ENCODE measurements at places on chromosomes 11 and 22.

- DNase-seq, result no peak
Measured at GRCh38 chr22:45290410-45290936, 5.7 kb downstream of the UPK3A start.

DNA sequence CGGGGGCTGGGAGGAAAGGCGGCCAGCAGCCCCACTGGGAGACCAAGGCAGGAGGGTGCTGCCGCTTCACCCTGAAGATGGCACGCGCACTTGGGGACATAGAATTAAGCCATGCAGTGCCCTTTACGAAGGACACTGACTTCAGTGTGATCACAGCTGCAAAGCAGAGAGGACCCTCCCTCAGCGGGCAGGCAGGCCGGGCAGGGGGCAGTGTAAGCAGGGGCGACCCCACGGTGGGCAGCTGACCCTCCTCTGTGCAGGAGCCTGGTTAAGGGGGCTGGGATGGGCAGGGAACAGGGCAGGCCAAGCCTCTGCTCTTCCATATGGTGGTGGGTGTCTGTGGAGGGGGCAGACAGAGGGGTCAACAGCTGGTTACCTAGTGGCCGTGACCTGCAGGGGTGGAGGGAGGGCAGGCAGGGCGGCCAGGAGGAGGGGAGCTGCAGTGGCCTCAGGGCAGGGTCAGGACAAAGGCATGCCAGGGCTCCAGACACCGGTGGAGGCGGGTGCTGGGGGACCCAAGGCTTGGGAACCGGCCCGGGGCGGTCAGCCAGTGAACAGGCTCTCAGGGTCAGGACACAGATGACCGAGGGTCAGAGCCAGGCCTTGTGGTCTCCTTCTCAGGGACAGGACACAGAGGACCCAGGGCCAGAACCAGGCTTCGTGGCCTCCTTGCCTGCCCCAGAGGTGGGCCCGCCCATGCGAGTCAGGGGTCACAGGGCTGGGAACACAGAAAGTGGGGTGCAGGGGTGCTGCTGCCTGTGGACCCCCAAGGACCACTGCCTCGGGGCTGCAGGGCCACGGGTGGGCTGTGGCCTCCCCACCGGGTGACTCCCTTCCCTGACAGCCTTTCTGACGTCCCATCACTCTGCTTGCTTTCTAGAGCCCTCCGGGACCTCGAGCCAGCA lies 7.2 kb downstream of the LMNTD2 start:
- no peak for DNase-seq

GRCh38 chr22:38452373-38453065 lies 2.5 kb downstream of the KCNJ4 start:
- no peak for DNase-seq

- no peak for DNase-seq
Measured at GRCh38 chr22:22714600-22715335, 70.4 kb downstream of the GGTLC2 start.

- no peak for DNase-seq
Measured at GRCh38 chr11:15493921-15494620, 379.3 kb downstream of the INSC start.

GRCh38 chr11:76288166-76288980 lies 82.1 kb upstream of the WNT11 start:
- no peak for DNase-seq

DNA sequence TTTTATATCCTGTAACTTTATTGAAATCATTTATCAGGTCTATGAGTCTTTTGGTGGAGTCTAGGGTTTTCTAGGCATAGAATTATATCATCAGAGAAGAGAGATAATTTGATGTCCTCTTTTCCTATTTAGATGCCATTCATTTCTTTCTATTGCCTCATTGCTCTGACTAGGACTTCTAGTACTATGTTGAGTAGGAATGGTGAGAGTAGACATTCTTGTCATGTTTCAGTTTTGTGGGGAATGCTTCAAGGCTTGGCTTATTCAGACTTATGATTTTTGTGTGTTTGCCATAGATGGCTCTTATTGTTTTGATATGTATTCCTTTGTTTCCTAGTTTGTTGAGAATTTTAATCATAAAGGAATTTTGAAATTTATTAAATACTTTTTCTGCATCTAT lies 1078.3 kb downstream of the FAM181B start:
- no peak for DNase-seq

DNA sequence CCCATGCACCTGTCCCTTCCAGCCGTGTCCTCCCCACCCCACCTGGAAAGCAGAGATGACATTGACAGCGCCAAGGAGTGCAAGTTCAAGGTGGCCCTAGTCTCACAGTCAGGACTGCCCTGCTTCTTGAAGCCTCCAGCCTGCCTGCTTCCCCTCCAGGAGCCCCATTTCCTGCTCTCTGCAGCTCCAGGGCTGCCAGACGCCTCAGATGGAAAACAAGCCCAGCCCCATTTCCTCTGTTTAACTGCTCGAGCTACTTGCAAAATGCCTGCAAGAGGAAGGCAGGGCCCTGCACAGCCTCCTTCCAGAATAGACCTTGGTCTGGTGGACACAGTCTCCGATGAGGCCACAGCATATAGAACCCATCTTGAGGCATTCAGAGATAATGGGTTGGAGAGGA lies 5.0 kb upstream of the DGKZ start:
- DNase-seq, result no peak

- DNase-seq, result no peak
Measured at GRCh38 chr11:119284344-119285157, 32.4 kb downstream of the MCAM start.

DNA sequence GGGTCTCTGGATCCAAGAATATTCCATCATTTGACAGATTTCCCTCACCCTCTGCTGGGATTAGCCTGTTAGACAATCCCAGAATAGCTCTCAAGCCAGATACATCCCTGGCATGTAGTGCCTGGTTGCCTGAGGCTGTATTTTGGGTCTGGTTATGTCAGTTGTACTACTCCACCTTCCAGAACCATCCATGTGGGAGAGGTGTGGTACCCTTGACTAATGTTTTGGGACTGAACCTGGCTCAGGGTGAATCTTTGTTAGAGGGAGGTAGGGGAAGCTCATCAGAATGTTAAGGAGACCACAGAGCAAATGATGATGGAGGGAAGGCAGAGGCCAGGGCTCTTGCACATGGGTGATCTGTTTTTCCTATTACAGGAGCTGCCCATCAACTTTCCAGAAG lies 5.2 kb downstream of the C11orf52 start:
- DNase-seq, result no peak

DNA sequence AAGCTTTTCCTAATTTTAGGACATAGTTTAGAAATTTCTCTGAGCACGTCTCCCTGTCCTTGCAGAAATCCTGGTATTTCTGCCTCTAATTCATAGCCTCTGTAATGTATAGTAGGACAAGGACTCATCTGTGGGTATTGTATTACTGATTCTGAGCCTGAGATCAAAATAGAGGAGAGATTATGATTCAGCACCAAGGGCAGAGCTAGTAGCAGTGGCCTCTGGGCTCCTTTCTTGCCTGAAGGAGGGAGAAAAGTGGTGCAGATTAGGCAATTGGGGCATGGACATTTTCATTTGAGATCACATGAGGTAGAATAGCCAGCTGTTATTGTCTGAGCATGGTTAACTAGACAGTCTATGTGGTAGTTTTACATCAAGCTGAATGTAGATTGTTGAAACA lies 2.8 kb downstream of the MADD start:
- DNase-seq, result no peak

DNA sequence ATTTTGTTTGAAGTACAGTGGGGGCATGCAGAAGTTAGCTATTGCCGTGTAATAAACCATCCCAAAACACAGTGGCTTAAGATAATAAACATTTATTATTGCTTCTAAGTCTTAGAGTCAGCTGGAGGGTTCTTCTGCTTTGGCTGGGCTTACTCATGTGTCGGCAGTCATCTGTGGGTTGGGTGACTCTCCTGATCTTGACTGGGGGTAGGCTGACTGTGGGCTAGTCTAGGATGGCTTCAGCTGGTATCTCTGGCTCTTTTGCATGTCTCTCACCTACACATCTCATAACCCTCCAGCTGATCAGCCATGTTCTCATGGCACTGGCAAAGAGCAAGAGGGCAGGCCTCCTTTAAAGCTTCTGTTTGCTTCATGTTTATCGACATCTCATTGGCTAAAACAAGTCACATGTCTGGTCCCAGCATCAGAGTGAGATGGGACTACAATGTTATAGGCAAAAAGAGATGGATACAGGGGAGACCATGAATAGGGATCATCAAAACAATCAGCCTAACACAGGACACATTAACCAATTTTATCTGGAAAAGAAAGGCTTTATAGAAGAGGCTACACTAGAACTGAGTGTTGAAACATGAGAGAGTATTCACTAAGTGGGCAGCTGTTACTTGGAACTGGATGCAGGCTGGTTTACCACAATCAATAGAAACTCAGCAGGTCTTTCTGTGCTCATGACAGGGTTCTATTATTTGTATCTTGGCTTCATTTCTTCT lies 5.1 kb downstream of the LRRC51 start:
- no peak for DNase-seq

GRCh38 chr11:66322732-66323427 lies 6.0 kb upstream of the CD248 start:
- no peak for DNase-seq

GRCh38 chr22:41931701-41932269 lies 5.2 kb upstream of the TNFRSF13C start:
- DNase-seq, result no peak

- no peak for DNase-seq
Measured at GRCh38 chr11:14783788-14784187, 108.2 kb downstream of the CYP2R1 start.

DNA sequence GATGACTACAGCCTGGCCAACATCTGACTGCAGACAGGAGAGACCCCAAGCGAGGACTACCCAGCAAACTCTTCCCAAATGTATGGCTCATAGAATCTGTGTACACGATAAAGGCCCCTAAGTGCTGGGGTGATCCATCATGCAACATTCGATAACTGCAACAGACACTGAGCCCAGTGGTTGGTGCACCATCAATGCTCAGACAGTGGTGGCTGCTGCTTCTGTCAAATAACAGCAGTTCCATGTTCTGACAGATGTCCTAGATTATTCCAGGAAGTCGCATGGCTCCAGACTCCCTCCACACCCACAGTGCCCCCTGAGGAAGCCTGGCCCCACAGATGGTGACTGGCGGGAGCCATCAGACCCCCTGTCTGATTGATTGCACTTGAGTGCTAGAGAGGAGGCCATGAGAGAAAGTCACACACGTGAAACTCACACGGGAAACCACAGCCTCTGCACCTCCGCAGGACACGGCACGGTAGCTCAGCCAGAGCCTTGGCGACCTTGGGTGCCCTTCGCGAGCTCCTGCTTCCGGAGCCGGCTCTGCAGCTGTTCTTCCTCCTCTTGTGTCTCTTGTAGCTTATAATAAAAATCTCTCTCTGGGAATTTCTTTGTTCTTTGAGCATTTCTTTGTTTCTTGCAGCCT lies 1155.9 kb downstream of the TBC1D22A start:
- DNase-seq, result peak; percentile 26

DNA sequence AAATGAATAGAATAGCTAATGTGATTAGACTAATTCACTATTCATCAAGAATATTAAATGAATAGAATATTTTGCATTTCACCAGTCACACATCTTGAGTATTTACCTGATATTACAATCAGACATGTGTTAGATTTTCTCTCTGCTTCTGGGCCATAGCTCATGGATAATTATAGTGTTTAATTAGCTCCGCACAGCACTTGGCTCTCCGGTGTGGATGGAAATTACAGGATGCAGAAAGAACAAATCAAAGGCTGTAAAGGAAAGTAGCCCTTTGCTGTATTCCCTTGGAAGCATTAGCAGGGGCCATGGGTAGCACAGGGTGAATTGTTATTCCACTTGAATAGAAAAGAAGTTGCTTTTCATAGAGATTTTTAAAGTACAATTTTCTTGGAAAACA lies 320.3 kb upstream of the SORL1-AS1 start:
- no peak for DNase-seq

- DNase-seq, result no peak
Measured at GRCh38 chr11:20403059-20403458, 15.5 kb downstream of the PRMT3 start.

DNA sequence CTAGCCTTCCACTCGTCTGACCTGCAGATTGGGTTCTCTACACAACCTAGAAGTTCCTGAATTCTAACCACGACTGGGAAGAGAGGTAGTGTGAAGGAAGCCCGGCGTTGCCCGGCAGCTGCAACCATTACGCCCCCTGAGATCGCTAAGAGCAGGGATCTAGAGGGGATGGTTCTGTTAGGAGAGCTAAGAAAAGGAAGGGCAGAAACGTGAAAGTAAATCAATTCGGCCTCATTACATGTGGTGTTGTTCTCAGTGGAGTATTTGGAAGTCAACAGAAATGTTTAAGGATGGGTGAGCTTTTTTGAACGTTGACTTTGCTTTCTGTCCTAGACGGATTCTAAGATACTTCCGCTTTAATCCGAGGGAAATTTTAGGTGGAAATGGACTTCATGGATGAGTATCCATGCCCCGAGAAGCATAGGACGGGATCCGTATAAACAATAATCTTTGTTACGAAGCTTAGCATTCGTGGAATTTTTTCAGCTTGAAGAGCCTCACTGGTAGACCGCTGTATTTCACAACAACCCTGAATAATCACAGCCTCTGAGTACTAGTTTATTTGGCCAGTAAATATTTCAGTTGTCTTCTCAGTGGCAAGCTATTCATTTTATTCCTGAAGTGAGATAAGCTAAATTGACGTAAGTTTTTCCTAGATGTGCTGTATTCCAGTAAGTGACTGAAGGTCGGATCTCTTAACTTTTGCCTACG lies 629 bp downstream of the ATP5MG start:
- no peak for DNase-seq

DNA sequence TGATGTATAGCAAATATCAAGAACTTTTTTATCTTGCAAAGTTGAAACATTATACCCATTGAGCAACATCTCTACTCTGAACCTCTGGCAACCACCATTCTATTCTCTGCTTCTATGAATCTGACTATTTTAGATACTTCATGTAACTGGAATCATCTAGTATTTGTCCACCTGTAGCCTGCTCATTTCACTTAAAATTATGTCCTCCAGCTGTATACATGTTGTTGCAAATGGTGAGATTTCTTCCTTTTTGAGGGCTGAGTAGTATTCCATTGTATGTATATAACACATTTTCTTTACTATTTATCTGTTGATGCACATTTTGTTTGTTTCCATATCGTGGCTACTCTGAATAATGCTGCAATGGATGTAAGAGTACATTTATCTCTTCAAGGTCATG lies 476.3 kb upstream of the LRRC4C start:
- DNase-seq, result no peak

- DNase-seq, result no peak
Measured at GRCh38 chr11:3199537-3200295, 18.9 kb downstream of the MRGPRG start.

- DNase-seq, result no peak
Measured at GRCh38 chr22:18065256-18065655, 12.5 kb upstream of the PEX26 start.

DNA sequence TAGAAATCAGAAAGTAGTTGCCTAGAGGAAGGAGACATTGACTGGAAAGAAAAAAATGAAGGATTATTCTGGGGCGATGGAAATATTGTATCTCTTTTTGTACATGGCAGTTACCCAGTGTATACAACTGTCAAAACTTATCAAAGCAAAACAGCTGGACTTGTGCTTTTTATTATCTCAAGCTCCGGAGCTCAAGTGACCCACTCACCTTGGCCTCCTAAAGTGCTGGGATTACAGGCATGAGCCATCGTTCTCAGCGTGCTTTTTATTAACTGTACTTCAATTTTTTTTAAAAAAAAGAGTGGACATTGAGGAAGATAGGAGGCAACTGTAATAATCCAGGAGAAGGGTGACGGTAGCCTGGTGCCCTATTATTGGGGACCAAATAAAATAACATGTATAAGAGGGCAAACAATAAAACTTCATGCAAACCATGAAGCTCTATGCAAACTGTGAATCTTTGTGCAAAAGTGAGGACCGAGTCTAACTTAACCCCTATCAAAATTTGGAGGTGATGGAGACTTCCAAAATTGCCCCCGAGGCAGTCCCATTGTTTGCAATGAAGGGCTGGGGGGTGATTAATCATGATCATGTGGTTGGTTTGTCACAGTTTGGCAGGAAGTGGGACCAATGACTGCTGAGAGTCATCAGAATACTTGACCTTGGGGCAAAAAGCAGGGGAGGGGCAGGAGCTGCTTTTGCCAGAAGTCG lies 23.5 kb downstream of the FZD4 start:
- DNase-seq, result no peak

All from stimulated activated CD8-positive, alpha-beta memory T cell treated with anti-CD3 and anti-CD28 coated beads, Interleukin-7, amount 100 ng/mL, for 1 hour (primary cell).